ENCODE measurements at places on chromosomes 2 and 18. TPM values are rescaled to one million over a fixed set of nuclear protein-coding genes. Genes with fewer than 3 reads are reported as not detected.

CABYR gene
- not detected for total RNA-seq

SLC4A5 gene
- total RNA-seq = 2.6 TPM

PLB1 gene
- total RNA-seq = 345 TPM

STAMBP gene
- total RNA-seq = 53.5 TPM

DNAJC5G gene
- total RNA-seq = not detected

DNA sequence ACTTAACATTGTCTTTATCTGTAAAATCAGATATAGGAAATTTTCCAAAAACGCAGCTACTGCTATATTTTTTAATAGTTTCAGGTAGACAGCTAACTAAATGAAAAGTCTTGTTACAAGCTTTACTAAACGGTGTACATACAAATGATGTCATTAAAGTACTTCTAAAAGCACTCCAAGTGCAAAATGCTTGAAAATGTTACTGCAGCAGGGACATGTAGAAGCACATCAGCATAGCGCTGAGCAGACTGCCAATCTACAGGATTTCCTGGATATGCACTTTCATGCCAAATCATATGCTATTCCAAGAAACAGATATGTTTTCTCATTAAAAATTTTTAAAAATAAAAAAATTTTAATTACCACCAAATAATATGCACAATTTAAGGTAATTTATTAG lies 61.7 kb downstream of the SMAD2 start:
- no peak overlapping the region for H3K27ac ChIP-seq
- DNase-seq = no peak
- no peaks in the 10 kb centered on the region for H3K27me3 ChIP-seq
- no peak overlapping the region for H3K4me3 ChIP-seq

GRCh38 chr2:239093952-239094351 lies 246.1 kb downstream of the TWIST2 start:
- no peaks in the 10 kb centered on the region for H3K36me3 ChIP-seq
- H3K4me1 ChIP-seq = no peaks in the 10 kb centered on the region
- no peaks in the 10 kb centered on the region for H3K27me3 ChIP-seq
- DNase-seq = no peak
- H3K4me3 ChIP-seq = no peak overlapping the region

DNA sequence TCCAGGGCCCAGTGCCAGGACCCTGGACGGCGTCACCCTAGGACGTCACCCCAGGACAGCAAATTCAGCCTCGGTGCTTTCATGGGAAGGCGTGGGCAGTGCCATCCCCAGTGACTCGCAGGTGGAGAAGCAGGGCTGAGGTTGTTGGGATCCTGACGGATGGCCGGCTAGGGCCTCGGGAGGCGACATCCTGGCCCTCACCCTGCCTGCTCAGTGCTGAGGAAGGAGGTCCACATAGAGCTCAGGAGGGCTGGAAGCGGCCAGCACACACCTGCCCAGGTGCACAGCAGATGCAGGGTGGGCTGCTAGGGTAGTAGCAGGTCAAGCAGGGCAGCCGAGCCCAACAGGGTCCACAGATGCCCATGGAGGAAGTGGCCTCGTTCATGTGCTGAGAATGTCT lies 482.0 kb upstream of the SALL3 start:
- H3K27me3 ChIP-seq = no peaks in the 10 kb centered on the region
- no peak for DNase-seq
- H3K36me3 ChIP-seq = no peaks in the 10 kb centered on the region
- no peaks in the 10 kb centered on the region for H3K4me1 ChIP-seq
- no peak overlapping the region for H3K4me3 ChIP-seq

GRCh38 chr2:205892665-205893259 lies 193.2 kb downstream of the INO80D start:
- H3K27me3 ChIP-seq = no peaks in the 10 kb centered on the region
- no peaks in the 10 kb centered on the region for H3K36me3 ChIP-seq

GRCh38 chr18:26547646-26548414 lies 523 bp downstream of the KCTD1 start:
- no peaks in the 10 kb centered on the region for H3K27me3 ChIP-seq
- H3K36me3 ChIP-seq = no peaks in the 10 kb centered on the region
- peak overlapping the region; percentile 72 for H3K4me3 ChIP-seq
- peaks cover 32% of the 10 kb centered on the region for H3K4me1 ChIP-seq
- H3K27ac ChIP-seq = no peak overlapping the region
- peak; percentile 73 for DNase-seq

DNA sequence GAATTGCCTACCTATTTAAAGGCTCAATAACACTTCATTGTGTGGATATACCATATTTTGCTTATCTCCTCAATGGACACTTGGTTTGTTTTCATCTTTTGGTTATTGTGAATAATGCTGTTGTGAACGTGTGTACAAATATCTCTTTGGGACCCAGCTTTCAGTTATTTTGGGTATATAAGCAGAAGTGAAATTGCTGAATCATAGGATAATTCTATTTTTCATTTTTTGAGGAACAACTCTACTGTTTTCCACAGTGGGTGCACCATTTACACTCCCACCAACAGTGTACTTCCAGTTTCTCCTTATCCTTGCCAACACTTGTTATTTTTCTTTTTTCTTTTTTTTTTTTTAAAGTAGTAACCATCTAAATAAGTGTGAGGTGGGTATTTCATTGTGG lies 29.0 kb downstream of the PTPN4 start:
- no peaks in the 10 kb centered on the region for H3K36me3 ChIP-seq
- H3K4me1 ChIP-seq = no peaks in the 10 kb centered on the region
- H3K27me3 ChIP-seq = no peaks in the 10 kb centered on the region
- DNase-seq = no peak

GRCh38 chr2:46776687-46777327 lies 138.8 kb downstream of the MCFD2 start:
- H3K36me3 ChIP-seq = no peaks in the 10 kb centered on the region
- H3K4me1 ChIP-seq = no peaks in the 10 kb centered on the region
- peak; percentile 82 for DNase-seq
- no peak overlapping the region for H3K27ac ChIP-seq
- H3K4me3 ChIP-seq = no peak overlapping the region
- no peaks in the 10 kb centered on the region for H3K27me3 ChIP-seq

- H3K4me3 ChIP-seq = no peak overlapping the region
- no peaks in the 10 kb centered on the region for H3K27me3 ChIP-seq
- H3K36me3 ChIP-seq = no peaks in the 10 kb centered on the region
- no peaks in the 10 kb centered on the region for H3K4me1 ChIP-seq
- no peak for DNase-seq
- H3K27ac ChIP-seq = no peak overlapping the region
Observed at GRCh38 chr2:75310876-75311275, 111.6 kb upstream of the TACR1 start.

DNA sequence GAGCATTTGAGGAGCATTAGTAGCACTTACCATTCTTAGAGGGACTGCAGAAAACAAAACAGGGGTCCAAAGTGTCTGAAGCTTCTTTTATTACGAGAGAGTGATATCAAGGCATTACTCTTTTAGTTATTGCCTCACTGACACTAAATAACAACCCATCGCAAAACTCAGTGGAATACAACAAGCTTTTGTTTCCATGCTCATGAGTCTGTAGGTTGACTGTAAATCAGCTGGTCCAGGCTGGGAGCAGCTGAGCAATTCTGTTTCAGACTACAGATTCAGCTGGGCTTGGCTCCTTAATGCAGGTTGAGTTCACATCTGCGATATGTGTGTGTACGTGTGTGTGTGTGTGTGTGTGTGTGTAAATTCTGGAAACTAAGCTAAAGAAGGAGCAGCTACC lies 501.8 kb upstream of the PKDCC start:
- no peaks in the 10 kb centered on the region for H3K27me3 ChIP-seq
- DNase-seq = no peak
- H3K27ac ChIP-seq = no peak overlapping the region
- no peak overlapping the region for H3K4me3 ChIP-seq
- no peaks in the 10 kb centered on the region for H3K36me3 ChIP-seq
- H3K4me1 ChIP-seq = no peaks in the 10 kb centered on the region

DNA sequence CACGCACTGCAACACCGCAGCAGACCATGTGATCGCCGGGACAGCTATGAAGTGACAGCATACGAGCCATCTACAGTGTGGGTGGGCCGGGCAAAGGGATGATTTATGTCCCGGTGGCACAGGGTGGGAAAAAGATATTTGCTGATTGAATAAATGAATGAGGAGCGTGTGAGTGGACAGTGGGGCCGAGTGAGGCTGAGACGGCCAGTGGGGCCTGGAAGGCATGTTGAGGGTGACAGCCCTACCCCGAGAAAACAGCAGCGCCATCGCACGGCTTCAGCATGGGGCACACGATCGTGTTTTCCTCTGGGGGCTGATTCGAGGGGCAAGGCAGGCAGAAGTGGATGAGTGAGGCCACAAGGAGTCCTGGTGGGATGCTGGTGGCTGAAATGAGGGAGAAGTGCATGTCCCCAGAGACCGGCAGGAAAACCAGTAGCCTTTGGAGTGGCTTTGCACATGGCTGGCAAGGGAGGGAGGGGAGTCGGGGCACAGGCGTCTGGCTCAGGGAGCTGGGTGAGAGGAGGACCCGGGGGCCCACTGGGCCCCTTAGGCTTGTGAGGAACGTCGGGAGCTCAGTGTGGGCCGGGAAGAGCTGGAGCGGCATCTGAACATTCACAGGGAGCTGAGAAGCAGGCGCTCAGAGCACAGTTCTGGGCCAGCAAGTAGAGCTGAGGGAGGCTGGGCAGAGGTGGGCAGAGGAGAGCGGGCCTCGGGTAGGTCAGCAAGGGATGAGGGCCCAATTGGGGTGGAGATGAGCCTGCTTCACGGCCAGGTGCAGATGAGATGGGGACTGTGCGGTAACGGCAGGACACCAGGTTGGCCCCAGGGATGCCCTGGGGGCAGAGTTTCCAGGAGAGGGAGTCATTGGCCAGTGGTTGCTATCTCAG lies 32.1 kb upstream of the MAL start:
- no peaks in the 10 kb centered on the region for H3K27me3 ChIP-seq
- H3K36me3 ChIP-seq = no peaks in the 10 kb centered on the region
- no peaks in the 10 kb centered on the region for H3K4me1 ChIP-seq
- no peak overlapping the region for H3K4me3 ChIP-seq
- no peak overlapping the region for H3K27ac ChIP-seq

GRCh38 chr2:45743531-45744396 lies 92.3 kb downstream of the PRKCE start:
- no peaks in the 10 kb centered on the region for H3K27me3 ChIP-seq
- DNase-seq = no peak
- no peaks in the 10 kb centered on the region for H3K36me3 ChIP-seq

- H3K27me3 ChIP-seq = no peaks in the 10 kb centered on the region
- H3K4me3 ChIP-seq = no peak overlapping the region
- H3K27ac ChIP-seq = peak overlapping the region; percentile 24
- no peak for DNase-seq
- no peaks in the 10 kb centered on the region for H3K4me1 ChIP-seq
Observed at GRCh38 chr2:215505044-215505786, 69.3 kb upstream of the FN1 start.

DNA sequence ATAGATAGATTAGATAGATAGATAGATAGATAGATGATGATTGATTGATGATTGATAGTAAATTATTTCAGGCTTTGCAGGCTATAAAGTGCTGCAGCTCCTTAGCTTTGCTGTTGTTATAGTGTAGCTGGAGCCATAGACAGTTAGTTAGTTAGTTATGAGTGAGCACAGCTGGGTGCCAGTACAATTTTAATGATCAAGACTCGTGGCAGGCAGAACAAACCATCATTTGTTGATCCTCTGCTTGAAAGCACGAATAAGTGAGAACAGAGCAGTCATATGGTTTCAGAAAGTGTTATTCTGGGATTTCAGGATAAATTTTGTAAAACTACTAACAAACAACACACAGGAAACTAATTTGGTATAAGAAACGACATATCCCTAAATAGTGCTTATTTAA lies 53.9 kb downstream of the THOC1 start:
- no peaks in the 10 kb centered on the region for H3K4me1 ChIP-seq
- no peak overlapping the region for H3K4me3 ChIP-seq
- H3K27ac ChIP-seq = no peak overlapping the region
- DNase-seq = no peak
- H3K27me3 ChIP-seq = no peaks in the 10 kb centered on the region
- peaks cover 3% of the 10 kb centered on the region for H3K36me3 ChIP-seq

DNA sequence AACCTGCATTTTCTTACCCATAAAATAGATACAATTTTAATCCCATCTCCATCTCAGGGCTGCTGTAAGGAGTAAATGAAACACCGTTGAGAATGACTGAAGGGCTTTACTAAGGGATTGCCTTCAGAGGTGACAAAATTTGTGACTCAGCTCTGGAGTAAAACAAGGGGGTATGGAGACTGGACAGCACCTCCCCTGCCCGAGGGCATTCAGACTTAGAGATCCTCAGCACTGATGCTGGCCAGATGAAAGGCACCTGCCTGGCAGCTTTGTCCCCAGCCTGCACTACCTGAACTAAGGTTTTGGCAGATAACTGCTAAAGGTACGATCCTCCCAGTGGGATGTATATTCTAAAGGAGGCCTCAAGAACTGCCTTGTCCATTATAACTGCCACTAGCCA lies 105.9 kb upstream of the STPG4 start:
- no peaks in the 10 kb centered on the region for H3K4me1 ChIP-seq
- no peak overlapping the region for H3K4me3 ChIP-seq
- H3K27me3 ChIP-seq = no peaks in the 10 kb centered on the region
- no peak overlapping the region for H3K27ac ChIP-seq

DNA sequence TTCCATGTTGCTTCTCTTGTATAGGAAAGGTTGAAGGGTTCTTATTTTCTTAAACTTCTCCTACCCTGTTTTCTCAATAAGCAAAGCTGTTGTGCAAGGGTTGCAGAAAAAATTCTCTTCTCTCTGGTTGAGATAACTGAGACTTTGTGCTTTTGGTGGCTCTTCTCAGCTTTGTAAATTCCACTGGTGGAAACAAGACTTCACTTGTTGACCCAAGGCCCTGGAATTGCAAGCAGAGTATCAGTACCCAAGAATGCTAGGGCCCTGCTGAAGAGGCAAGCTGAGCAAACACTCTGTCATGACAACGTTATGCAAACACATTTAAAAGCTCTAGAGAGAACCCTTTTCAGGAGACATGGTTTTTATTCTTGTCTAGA lies 294.7 kb upstream of the EPAS1 start:
- H3K27me3 ChIP-seq = no peaks in the 10 kb centered on the region
- DNase-seq = no peak
- H3K36me3 ChIP-seq = peaks cover 4% of the 10 kb centered on the region
- no peak overlapping the region for H3K27ac ChIP-seq

DNA sequence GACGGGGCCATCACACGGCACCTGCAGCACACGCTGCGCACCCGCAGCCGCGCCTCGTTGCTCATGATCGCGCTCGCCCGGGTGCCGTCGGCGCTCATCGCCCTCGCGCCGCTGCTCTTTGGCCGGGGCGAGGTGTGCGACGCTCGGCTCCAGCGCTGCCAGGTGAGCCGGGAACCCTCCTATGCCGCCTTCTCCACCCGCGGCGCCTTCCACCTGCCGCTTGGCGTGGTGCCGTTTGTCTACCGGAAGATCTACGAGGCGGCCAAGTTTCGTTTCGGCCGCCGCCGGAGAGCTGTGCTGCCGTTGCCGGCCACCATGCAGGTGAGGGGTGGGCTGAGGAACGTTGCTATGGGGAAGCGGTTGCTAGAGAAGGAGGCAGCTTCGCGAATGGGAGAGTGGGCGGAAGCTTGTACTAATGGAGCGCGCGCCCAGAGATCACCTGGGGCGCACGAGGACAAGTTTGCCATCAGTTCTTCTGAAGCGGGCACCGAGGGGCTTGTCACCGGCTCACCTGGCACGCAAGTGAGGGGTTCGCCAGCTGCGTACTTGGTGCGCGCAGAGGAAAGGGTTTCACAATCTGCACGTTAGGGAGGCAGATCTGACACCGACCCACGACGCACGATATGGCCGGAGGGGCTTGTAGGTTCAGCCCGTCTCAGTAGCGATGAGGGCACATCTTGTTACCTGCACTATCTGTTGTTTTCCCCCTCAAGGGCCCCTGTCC lies 45.6 kb downstream of the DDX18 start:
- no peaks in the 10 kb centered on the region for H3K4me1 ChIP-seq
- H3K27me3 ChIP-seq = peaks cover 4% of the 10 kb centered on the region
- H3K4me3 ChIP-seq = peak overlapping the region; percentile 15
- no peak overlapping the region for H3K27ac ChIP-seq
- H3K36me3 ChIP-seq = no peaks in the 10 kb centered on the region

- H3K27me3 ChIP-seq = no peaks in the 10 kb centered on the region
- no peak overlapping the region for H3K27ac ChIP-seq
- no peak overlapping the region for H3K4me3 ChIP-seq
- H3K4me1 ChIP-seq = no peaks in the 10 kb centered on the region
- DNase-seq = no peak
Observed at GRCh38 chr18:34153711-34154110, 71.0 kb downstream of the NOL4 start.
